Activated CD8-positive, alpha-beta memory T cell treated with anti-CD3 and anti-CD28 coated beads, Interleukin-2, amount 50 U/mL, for 4 hours (primary cell): ENCODE measurements at places on chromosomes 2 and 18.

DNA sequence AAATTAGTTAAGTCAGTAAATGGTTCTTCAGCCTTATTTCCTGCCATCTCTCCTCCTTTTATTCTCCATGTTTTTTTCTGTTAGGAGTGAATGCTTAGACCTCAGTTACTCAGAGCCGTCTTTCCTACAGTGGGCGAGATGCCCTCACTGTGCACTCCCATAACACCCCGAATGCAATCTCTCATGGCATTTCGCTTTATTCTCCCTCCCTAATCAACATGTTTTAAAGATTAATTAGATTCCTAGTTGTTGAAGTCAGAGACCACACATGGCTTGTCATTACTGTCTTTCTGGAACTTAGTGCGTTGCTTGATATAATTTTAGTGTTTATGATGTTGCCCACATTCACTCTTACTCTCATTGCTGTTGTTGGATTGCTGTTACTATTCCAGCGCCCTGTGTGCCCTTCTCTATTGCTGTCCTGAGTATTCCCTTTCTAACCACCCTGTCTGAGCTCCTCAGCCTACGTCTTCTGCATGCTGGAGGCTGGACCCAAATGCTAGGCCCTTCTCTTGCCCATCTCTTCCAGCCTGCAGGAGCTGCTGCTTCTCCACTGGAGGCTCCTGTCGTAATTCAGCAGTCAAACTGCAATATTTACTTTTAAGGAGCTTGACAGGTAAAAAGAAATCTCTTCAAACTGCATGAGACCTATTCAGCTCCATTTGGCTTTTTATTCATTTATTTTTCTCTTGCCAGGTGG, 99.3 kb downstream of the MAP2 start:
- no peak for DNase-seq

GRCh38 chr2:223383315-223383714, 218.8 kb downstream of the SCG2 start:
- DNase-seq = no peak

DNA sequence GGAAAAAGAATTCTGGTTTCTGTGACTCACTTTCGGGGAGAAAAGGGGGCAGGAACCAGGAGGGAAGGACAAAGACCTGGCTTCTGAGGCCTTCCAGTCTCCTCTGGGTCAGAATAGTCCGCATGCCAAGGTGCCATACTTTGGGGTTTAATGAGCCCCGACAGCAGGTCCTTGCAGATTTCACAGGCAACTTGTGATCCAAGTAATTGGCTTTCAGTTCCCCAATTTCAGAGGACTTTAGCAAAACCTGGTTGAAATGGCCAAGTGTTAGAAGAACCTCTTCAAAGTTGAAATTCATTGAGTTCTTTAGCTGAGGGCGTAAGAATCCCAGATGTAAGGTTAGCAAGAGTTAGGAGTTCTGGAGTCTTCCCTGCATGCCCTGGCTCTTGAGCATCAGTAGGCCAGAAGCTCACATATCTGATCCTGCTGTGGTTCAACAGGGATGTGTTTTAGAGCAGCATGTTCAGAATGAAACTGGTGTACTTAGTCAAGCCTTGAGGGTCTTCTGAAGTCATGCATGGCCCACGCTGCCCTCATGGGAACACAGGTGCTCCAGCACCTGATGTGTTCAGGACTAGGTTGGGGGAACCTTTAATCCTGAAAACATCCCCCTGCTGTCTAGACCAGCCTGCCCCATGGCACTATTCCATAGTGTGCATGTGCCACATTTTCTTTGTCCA, 143.0 kb downstream of the NUP35 start:
- DNase-seq = no peak

DNA sequence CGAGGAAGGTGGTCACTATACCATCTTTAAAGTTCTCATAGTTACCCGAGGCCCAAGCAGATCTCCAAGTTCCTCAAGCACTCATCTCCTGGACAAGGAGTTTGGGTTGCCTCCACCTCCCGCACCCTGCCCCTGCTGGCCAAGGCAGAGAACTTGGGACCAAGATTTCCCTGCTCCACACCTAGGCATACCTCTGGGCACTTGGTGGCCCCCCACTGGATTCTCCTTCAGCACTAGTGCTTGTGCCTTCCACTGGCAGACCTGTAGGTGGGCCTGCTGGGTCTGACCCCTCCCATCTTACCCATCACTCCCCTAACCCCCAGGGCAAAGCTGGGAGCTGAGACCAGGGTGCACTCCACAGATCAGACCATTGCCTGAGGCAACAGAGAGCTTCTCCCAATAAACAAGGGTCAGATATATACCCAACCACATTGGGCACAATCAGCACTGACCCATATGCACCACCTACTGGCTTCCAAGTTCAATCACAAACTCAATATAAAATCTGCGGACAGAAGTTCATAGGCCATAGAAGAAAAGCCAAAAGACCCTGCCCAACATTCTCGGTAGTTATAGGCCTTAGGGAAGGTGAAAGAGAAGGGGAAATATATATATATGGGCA, 244.2 kb downstream of the EXOC6B start:
- DNase-seq = no peak

DNA sequence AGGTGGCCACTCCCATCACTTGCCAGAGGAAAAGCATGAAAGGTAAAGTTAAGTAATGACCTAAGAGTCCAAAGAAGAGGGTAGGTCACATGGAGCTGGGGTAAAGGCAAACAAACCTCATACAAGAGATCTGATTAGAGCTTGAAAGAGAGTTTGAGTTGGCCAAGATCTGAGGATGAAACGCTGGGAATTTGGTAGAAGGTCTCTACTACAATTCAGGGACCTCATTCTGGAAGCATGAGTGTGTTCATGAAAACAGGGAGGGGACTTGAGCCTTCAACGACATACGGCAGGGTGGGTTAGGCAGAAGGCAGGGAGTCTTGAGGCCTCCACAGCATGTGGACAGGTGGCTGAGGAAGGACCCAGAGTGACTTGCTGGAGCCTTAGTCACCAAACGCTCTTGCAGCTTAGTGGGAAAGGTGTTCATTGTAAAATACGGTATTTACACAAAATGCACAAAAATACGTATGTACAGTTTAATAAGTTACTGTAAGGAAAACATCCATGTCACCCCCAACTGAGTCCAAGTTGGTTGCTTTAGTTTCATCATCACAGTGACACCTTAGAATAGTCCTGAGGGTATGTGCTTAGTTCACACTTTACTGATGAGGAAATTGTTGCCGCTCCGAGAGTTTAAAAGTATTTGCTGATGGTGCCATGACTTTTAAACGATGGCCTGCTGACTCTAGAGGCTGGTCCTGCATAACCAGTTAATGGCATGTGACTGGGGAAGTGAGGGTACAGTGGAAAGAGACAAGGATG, 5.0 kb upstream of the FARP2 start:
- DNase-seq = no peak
